ENCODE measurements at places on chromosomes 1 and 21.
A peak's percentile ranks its signal among the peaks of the same experiment; 100 is the strongest.

DNA sequence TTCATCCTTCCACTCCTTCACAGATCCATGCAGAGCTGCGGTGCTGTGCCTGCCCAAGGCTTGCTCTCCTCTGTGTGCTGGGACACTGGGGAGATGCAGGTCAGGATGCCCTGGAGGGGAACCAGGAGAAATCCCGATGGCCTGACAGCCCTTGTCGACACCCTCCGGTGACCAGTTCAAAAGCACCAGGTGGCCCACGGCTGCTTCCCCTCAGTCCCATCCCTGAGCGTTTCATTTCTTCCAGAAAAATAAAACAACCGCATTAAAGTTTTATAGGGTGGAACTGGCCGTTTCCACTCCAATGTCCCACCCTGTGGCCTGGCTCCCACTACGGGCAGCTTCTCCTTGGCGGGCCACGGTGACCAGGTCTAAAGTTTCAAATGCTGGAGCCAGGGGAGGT lies 48.3 kb downstream of the SLC66A1 start:
- no peak for DNase-seq

DNA sequence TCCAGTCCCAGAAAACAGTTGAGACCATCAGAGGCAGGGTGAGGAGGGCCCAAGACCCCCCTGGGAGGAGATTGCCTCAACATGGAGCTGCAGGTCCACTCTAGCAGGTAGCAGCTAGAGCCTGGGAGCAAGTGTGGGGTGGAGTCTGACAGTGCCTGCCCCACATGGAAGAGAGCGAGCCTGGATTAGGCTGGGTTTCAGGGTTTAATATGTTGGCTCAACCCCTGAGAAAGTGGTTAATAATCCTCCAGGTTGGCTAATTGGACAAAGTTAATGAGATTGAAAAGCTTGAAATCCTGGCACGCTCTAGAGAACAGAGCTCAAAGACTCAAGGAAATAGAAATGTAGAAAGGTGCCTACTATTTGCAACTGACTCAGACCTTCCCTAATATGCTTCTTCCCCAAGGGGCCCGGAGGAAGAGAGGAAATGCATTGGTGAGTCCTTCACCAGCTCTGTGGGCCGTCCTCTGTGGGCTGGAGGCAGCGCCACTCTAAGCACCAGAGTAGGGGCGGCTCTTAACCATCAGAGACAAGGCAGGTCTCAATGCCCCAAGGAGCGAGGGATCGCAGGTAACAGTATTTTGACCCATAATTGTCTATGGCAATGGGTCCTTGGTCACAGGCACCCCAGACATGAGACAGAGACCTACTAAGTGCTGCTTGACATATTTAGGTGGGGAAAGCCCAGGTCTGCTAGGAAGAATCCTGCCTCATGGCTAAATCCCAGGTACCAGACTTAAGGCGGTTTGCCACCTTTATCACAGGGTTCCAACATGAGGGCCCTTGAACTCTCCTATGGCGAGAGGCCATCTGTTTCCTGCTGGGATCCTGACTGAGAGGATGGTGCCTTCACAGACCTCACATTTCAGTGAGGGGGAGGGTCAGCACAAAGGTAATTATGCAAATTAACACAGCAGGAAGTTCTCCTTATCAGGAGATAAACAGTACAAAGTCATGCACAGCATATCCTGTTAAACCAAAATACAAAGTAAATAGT lies 33.8 kb downstream of the RSPH1 start:
- DNase-seq, result peak; percentile 12

- no peak for DNase-seq
These were observed 20.4 kb downstream of the MYSM1 start for GRCh38 chr1:58679463-58679862.

- DNase-seq, result no peak
These were observed 40.9 kb downstream of the LAMC2 start for GRCh38 chr1:183226963-183227362.

DNA sequence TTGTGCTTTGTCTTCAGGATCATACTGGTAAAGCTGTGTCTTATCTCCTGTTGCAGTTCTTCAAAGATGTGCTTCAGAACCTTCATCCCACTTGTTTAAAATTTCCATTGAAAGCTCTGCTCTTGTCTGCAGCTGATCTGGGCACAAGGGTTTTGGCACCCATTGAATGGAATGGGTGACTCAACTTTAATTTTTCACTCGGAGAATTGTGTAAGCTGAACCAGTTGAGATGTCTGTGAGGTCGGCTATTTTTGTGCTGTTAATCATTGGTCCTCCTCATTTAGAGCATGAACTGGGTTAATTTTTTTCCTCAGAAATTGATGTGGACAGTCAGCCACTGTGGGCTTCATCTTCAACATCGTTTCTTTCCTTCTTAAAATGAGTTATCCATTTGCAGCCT lies 252.1 kb downstream of the TM2D1 start:
- DNase-seq, result no peak

- DNase-seq, result no peak
These were observed 10.4 kb upstream of the AHCYL1 start for GRCh38 chr1:109974191-109974590.

GRCh38 chr1:207156095-207156494 lies 52.1 kb downstream of the C4BPA start:
- peak; percentile 44 for DNase-seq
